ENCODE measurements at places on chromosomes 3 and 15.
A peak's percentile ranks its signal among the peaks of the same experiment; 100 is the strongest.

DNA sequence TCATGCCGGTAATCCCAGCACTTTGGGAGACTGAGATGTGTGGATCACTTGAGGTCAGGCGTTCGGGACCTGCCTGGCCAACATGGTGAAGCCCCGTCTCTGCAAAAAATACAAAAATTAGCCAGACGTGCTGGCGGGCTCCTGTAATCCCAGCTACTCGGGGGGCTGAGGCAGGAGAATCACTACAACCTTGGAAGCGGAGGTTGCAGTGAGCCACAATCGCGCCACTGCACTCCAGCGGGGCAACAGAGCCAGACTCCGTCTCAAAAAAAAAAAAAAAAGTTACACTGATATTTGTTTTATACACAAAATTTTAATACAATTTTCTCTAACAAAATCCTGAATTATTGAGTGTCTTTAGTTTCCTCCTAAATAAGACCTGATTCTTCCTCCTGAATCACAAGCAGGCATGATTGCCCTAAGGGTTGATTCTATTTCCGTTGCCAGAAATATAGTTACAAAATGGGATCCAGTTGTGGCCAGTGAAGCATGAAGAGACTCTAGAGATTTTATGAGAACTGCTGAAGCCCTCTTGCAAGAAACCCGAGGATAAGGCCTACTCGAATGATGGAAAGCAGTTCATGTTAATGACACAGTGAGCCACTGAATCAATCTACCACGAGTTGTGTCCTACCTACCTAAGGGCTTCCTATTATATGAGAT lies 9.6 kb upstream of the SMARCC1 start:
- no peak for DNase-seq

- no peak for DNase-seq
Observed at GRCh38 chr3:10283638-10284037, 9.1 kb downstream of the GHRL start.

- DNase-seq, result no peak
Observed at GRCh38 chr15:91099616-91099994, 452 bp upstream of the SV2B start.

- DNase-seq, result no peak
Observed at GRCh38 chr15:33278816-33279612, 31.8 kb upstream of the RYR3 start.

- no peak for DNase-seq
Observed at GRCh38 chr15:25849157-25849921, 13.8 kb downstream of the ATP10A start.

- no peak for DNase-seq
Observed at GRCh38 chr3:8319935-8320634, 181.5 kb upstream of the LMCD1 start.

GRCh38 chr3:128416578-128417211 lies 50.0 kb downstream of the DNAJB8 start:
- no peak for DNase-seq

DNA sequence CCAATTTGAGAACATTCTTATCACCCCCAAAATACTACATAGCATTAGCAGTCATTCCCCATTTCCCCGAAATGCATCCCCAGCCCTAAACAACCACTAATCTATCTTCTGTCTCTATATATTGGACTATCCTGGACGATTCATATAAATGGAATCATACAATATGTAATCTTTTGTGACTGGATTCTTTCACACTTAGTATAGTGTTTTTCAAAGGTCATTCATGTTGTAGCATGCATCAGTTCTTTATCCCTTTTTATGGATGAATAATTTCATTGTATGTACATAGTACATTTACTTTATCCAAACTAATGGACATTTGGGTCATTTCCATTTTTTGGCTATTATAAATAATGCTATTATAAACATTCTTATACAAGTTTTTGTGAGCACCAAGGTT lies 27.5 kb upstream of the EIF1B start:
- no peak for DNase-seq

GRCh38 chr3:64185436-64185835 lies 39.8 kb downstream of the PRICKLE2 start:
- DNase-seq, result no peak

- DNase-seq, result no peak
Observed at GRCh38 chr3:59653405-59654122, 603.7 kb upstream of the CFAP20DC start.

- no peak for DNase-seq
Observed at GRCh38 chr15:40830884-40831283, 2.4 kb upstream of the PPP1R14D start.

- no peak for DNase-seq
Observed at GRCh38 chr3:122313281-122313680, 11.8 kb upstream of the CSTA start.

- DNase-seq, result peak; percentile 30
Observed at GRCh38 chr3:29486096-29486495, 205.2 kb downstream of the RBMS3 start.

All from GM12878 (cell line).